Pulmonary artery endothelial cell (primary cell): ENCODE measurements at places on chromosomes 16 and 17. TPM values are rescaled to one million over a fixed set of nuclear protein-coding genes. Genes with fewer than 3 reads are reported as not detected.

The CDRT15 gene
- total RNA-seq, result not detected in 2 replicates

The PRSS27 gene
- 0.07 and 0.33 TPM in 2 replicates for total RNA-seq

The CACNA1H gene
- 0.07 TPM in 1 of 2 replicates, not detected in the other for total RNA-seq

The ST6GALNAC1 gene
- total RNA-seq, result 0.33 TPM in 1 of 2 replicates, not detected in the other

The CCDC144A gene
- total RNA-seq, result 2.6 and 7.2 TPM in 2 replicates

The AOC3 gene
- 0.04 TPM in 1 of 2 replicates, not detected in the other for total RNA-seq

The NOS2 gene
- total RNA-seq, result not detected in 2 replicates

The SPATA22 gene
- 0.07 TPM in 1 of 2 replicates, not detected in the other for total RNA-seq

The SMIM22 gene
- not detected in 2 replicates for total RNA-seq

The FOXO3B gene
- total RNA-seq, result 3.5 and 3.9 TPM in 2 replicates

- no peak for DNase-seq
Observed at GRCh38 chr17:79985943-79986391, 49.7 kb downstream of the TBC1D16 start.

GRCh38 chr17:3012926-3013581 is 50.4 kb downstream of the OR1D5 start:
- no peak for DNase-seq

- DNase-seq, result no peak
Observed at GRCh38 chr16:86026171-86026910, 127.4 kb downstream of the IRF8 start.

DNA sequence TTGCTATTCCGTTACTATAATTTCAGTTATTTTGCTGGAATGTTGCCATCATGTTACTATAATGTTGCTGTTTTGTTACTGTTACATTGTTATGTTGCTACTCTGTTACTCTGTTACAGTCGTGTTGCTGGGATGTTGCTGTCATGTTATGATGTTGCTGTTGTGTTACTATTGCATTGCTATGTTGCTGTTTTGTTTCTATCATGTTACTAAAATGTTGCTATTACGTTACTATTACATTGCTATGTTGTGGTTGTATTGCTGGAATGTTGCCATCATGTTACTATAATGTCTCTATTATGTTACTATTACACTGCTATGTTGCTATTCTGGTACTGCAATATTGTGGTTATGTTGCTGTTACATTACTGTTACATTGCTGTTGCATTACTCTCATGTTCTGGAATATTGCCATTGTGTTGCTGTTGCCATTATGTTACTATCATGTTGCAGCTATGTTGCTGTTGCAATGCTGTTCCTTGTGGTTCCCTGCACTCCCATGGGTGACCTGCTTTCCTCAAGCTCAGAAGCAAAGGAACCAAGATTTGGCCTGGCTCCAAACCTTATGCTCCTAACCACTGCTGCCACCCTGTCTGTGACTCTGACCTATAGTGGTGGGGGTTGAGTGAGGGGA is 64.4 kb downstream of the ABCC6 start:
- DNase-seq, result no peak

DNA sequence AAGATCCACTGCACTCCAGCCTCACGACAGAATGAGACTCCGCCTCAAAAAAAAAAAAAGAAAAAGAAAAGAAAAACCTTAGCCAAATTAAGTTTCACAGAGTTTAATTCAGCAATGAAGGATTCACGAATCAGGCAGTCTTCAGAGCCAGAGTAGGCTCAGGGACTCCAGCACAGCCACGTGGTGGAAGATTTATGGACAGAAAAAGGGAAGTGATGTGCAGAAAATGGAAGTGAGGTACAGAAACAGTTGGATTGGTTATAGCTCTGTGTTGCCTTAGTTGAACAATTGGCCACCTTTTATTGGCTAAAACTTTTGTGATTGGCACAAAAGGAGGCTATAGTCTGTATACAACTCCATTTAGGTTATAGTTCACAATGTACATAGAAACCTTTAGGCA is 256.6 kb downstream of the HS3ST3B1 start:
- no peak for DNase-seq

- no peak for DNase-seq
Observed at GRCh38 chr16:31421587-31421986, 6.6 kb downstream of the COX6A2 start.

DNA sequence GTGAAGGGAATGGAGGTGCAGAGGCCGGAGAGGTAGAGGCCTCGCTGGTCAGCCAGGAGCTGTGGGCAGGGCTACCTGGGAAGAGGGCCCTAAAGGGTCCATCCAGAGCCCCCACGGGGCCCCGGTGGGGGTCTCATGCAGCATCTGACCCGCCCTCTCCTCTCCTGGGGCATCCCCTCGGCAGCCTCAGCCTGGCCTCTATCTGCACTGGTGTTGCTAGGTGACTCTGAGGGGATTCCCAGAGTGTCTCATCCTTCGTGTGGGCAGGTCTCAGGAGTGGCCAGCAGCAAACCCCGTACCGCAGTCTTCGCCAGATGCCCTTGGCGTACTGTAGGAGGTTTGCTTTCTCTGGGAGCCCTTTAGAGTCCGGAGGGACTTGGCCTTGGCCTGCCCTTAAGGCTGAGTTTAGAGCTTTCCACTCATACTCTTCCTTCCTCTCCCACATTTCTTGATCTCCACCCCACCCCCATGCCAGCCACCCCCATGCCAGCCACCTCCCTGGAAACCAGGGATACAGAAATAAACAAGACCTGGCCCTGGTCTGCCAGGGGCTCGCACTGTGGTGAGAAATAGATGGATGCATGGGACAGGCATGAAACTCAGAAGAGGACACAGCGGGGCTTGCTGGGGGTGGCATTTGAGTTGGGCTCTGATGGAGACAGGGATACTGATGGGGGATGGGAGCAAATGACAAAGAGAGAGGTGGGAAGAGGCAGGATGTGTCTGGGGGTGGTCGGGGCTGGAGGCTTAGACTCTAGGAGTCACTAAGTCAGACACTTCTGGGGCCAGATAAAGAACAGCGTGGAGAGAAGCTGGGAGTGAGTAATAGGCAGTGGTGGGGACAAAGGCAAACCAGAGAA is 9.9 kb downstream of the SLC5A10 start:
- DNase-seq, result no peak

DNA sequence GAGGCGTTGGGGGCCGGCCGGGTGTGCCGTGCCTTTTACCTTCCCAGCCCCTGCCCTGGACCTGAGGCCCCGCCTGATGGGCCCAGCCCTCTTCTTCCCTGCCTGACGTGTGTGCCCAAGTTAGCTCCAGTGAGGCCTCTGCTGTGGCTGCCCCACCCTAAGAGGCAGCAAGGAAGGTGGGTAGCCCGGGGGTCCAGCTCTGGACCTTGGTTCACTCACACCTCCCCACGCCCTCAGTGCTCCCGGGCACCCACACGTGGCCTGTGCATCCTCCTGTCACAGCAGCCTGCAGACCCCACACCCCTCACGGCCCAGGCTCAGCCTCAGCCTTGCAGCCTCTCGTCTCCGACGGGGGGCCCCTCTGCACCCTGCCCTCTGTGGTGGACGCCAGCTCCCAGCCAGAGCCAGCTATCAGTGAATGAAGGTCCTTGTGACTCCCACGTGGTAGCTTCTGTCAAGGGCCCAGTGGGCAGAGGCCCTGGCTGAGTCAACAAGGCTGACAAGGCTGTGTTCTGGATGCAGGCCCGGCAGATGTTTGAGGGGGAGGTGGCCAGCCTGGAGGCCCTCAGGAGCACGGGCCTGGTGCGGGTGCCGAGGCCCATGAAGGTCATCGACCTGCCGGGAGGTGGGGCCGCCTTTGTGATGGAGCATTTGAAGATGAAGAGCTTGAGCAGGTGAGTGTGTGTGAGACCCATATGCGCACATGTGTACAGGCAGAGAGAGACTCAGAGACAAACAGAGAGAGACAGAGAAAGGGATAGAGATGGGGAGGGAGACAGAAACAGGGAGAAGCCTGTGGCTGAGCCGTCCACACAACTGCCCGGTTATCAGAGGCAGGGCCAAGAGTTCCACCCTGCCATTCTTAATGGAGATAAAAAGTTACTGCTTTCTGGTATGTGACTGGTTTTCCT is 2.8 kb downstream of the FN3K start:
- no peak for DNase-seq

- no peak for DNase-seq
Observed at GRCh38 chr16:84005391-84005790, 37.2 kb downstream of the SLC38A8 start.

DNA sequence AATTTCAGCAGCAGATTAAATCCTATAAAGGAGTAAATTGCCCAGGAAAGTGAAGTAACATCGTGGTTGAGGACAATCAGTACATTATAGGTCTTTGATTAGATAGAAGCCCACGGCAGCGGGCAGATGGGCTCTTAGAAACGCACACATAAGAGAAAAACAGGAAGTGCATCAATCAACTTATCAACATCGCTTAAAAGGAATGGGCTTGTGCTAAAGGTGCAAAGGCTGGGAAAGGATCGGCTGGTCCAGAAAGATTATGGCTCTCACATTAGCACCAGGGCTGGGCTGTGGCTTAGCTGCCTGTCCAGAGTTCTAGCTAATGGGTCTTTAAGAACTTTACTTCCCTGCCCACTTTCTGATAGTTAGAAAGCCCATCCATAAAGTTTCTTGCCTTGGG is 292.0 kb upstream of the TNRC6C start:
- DNase-seq, result no peak

- DNase-seq, result no peak
Observed at GRCh38 chr16:58046054-58046881, 20.7 kb downstream of the MMP15 start.

- DNase-seq, result no peak
Observed at GRCh38 chr17:31475378-31476162, 84.1 kb downstream of the RAB11FIP4 start.

DNA sequence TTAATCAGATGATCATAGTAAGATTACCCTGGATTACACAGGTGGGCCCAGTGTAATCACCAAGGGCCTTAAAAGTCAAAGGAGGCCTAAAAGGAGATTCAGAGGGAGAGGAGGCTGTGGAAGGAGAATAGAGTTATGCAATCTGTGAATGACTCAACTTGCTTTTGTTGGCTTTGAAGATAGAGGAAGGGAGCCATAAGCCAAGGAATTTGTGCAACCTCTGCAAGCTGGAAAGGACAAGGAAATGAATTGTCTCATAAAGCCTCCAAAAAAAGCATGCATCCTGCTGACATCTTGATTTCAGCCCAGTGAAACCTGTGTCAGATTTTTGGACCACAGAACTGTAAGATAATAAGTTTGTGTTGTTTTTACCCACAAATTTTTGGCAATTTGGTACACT is 109.6 kb downstream of the CNTNAP4 start:
- no peak for DNase-seq

- DNase-seq, result peak; percentile 19
Observed at GRCh38 chr17:80832266-80832676, 159.4 kb upstream of the CHMP6 start.

GRCh38 chr16:12146966-12147365 is 170.4 kb downstream of the SNX29 start:
- no peak for DNase-seq

DNA sequence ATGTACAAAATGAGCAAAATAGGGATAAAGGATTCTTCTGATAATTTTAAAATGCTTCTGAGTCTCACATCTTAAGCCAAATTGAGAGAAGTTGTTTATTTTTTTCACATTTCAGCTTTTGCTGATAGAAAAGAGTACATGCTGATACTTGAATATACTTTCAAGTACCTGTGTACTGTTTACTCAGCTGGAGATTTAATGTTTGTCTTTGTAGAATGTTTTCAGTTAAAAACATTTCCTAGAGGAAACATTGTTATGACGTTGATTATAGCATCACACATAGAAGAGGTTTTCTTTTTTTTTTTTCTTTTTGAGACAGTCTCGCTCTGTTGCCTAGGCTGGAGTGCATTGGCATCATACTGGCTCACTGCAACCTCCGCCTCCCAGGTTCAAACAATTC is 19.7 kb downstream of the ESRP2 start:
- DNase-seq, result no peak

GRCh38 chr17:17739388-17740066 is 58.3 kb downstream of the RAI1 start:
- no peak for DNase-seq

DNA sequence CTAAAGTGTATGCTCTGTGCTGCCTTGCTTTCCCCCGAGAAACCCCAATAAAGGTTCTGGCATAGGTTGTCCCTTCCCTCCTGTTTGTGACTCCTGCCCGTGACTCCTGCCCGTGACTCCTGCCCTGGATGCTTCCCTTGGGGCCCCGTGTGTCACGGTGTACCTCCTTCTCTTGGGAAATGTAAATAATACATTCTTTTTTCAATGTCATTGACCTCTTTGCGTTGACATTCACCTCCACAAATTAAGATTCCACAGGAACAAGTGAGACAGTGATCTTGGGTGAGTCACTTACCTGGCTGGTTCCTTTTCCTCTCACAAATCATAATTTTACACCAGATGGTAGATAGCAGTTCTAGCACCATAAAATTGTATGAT is 632 bp downstream of the CCL15 start:
- DNase-seq, result no peak

DNA sequence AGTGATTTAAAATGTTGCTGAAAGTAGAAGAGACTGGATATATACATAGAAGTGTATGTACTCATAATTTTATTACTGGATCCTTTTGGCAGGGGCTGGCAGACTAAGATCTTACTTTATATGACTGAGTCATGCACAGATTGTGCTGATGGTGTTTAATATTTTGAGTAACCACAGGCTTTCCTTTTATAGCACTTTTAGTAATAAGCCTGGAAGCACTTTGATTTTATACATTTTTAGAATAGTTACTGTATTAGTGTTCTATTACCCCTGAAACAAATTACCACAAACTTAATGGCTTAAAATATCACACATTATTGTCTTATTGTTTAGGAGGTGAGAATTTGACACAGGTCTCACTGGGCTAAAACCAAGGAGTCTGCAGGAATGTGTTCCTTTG is 113.4 kb upstream of the CDH8 start:
- no peak for DNase-seq

DNA sequence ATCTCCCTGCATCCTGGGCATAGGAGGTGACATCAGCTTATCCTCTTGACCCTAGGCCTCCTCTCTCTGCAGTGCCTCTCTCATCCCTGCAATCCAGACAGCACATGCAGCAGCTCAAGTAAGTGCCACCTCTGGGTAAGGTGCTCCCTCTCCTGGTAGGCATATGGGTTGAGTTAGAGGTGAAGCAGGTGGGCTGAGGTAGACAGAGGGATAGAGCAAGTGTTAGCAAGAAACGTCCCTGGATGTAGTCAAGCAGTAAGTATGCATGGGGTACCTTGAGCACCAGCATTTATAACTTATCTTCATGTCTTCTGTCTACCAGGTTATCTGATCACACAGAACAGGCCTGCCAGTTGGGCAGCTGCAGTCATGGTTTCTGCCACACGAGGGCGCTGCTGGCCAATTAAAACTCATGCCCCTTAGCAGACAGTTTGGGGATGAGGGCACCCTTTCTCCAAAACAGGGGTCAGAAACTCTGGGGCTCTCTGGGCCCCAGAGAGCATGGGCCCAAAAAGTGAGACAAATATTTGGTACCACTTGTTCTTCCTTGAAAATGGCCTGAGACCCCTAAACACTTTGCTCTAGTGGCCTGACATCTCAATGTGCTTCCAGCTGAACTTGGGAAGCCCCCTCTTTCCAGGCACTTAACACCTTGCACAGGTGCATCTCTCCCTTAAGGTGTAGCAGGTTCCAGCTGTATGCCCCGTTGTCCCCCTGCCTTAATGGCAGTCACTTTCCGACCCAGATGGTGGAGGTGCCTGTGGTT is 59.8 kb downstream of the NEUROD2 start:
- no peak for DNase-seq

GRCh38 chr17:5607946-5608345 is 23.6 kb upstream of the NLRP1 start:
- no peak for DNase-seq

GRCh38 chr17:73234736-73235135 is 26.9 kb downstream of the CPSF4L start:
- DNase-seq, result no peak

GRCh38 chr16:28505489-28506137 is 1.0 kb downstream of the IL27 start:
- DNase-seq, result no peak

GRCh38 chr17:7250695-7251627 is 573 bp downstream of the CTDNEP1 start:
- DNase-seq, result no peak
